Peyer's patch (tissue), 4 donors: ENCODE measurements at places on chromosomes 5 and 9. TPM values are rescaled to one million over a fixed set of nuclear protein-coding genes. Genes with fewer than 3 reads are reported as not detected.

- DNase-seq, result peak; percentile 89
- no peaks in the 10 kb centered on the region for H3K36me3 ChIP-seq
- peaks cover 14% of the 10 kb centered on the region for H3K4me1 ChIP-seq
- no peaks in the 10 kb centered on the region for H3K27me3 ChIP-seq
- H3K27ac ChIP-seq, result peak overlapping the region; percentile 99
These were observed 649 bp downstream of the STK10 start for GRCh38 chr5:172187118-172188032.

- no peaks in the 10 kb centered on the region for H3K4me1 ChIP-seq
- H3K36me3 ChIP-seq, result no peaks in the 10 kb centered on the region
- DNase-seq, result no peak
- H3K27me3 ChIP-seq, result no peaks in the 10 kb centered on the region
These were observed 526.3 kb downstream of the AGTPBP1 start for GRCh38 chr9:85215416-85215815.

GRCh38 chr9:137082925-137083290 lies 3.9 kb upstream of the MAN1B1 start:
- peaks cover 17% of the 10 kb centered on the region for H3K4me1 ChIP-seq
- no peaks in the 10 kb centered on the region for H3K36me3 ChIP-seq
- H3K27me3 ChIP-seq, result no peaks in the 10 kb centered on the region
- no peak overlapping the region for H3K4me3 ChIP-seq
- peak overlapping the region; percentile 23 for H3K27ac ChIP-seq

DNA sequence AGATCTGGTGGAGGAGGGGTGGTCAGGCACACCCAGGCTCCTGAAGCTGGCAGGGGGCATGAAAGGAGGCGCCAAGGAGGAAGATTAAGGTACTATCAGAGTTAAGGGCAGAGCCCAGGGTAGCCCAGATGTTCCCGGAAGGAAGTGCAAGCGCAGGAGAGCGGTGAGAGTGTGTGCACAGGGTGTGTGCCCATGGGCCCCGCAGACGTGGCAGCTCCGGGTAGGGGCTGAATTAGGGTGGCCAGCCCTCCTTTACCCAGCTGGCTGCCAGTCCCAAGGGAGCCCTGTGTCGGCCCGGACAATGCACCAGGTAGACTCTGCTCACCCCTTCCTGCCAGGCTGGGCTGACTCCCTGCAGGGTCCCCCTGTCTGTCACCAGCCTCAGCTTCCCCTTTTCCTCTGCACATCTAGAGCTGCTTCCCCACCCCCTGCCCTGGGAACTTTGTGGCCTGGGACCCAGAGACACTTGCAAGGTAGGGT lies at the start of gene SMIM33:
Gene SMIM33 (plus strand): TSS at position 184 of the 480 bp plus-strand sequence. CDS start 118 bp downstream, at position 302.
- no peaks in the 10 kb centered on the region for H3K36me3 ChIP-seq
- no peak within 1 kb of the TSS for H3K4me3 ChIP-seq
- H3K4me1 ChIP-seq, result peaks cover 8% of the 10 kb centered on the region
- H3K27ac ChIP-seq, result peak within 1 kb of the TSS; percentile 53

GRCh38 chr5:37696190-37697021 lies 143.4 kb downstream of the GDNF start:
- no peaks in the 10 kb centered on the region for H3K36me3 ChIP-seq
- H3K4me1 ChIP-seq, result no peaks in the 10 kb centered on the region
- no peak overlapping the region for H3K27ac ChIP-seq
- no peaks in the 10 kb centered on the region for H3K27me3 ChIP-seq

DNA sequence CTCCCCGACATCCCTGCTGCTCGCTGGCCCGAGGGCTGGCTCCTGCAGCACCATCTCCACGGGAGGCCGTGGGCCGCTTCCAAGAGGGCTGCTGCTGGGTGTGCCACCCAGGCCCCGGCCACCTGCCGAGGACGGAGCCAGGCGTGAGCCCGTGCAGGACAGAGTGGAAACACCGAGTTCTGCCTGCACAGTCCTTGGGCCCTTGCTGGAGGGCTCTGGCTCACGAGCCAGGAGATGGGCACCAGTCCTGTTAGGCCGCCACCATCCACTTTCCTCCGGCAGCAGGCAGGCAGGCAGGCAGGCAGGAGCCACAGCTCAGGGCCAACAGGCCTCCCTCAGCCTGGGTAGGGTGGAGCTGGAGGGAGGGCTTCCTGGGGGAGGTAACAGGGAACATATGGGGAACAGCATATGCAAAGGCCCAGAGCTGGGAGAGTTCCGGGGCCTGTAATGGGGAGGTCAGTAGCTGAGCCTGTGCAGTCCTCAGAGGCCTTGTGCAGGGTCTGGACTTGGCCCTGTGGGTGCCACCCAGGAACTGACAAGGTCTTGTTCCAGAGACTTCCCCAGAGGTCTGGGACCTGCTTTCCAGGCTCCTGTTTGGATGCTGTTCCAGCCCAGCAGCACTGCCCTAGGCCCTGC lies 31.9 kb downstream of the RXRA start:
- H3K27me3 ChIP-seq, result no peaks in the 10 kb centered on the region
- no peak overlapping the region for H3K4me3 ChIP-seq
- H3K27ac ChIP-seq, result peak overlapping the region; percentile 16
- no peak for DNase-seq
- no peaks in the 10 kb centered on the region for H3K36me3 ChIP-seq

DNA sequence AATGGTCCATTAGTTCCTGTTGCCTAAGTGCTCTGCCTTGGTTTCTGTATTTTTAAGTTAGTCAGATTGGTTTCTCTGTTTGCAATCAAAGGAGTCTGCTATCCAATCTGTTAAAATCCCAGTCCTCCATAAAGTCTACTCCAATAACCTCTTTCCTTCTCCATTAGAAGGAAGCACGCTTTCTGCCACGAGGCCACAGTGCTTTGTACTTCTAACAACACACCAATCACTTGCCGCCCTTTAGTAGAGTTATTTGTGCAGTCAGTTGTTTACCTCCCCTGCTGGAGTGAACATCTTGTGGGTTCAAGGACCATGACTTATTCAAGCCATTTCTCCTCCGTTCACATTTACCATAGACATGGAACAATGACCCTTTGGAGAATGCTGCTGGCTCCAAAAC lies 69.0 kb downstream of the GLRA1 start:
- DNase-seq, result no peak
- no peak overlapping the region for H3K4me3 ChIP-seq
- no peaks in the 10 kb centered on the region for H3K4me1 ChIP-seq
- H3K36me3 ChIP-seq, result no peaks in the 10 kb centered on the region
- H3K27ac ChIP-seq, result no peak overlapping the region

GRCh38 chr5:73940026-73940425 lies 314.0 kb downstream of the ARHGEF28 start:
- no peaks in the 10 kb centered on the region for H3K27me3 ChIP-seq
- no peak for DNase-seq
- H3K36me3 ChIP-seq, result peaks cover 4% of the 10 kb centered on the region
- no peak overlapping the region for H3K4me3 ChIP-seq

DNA sequence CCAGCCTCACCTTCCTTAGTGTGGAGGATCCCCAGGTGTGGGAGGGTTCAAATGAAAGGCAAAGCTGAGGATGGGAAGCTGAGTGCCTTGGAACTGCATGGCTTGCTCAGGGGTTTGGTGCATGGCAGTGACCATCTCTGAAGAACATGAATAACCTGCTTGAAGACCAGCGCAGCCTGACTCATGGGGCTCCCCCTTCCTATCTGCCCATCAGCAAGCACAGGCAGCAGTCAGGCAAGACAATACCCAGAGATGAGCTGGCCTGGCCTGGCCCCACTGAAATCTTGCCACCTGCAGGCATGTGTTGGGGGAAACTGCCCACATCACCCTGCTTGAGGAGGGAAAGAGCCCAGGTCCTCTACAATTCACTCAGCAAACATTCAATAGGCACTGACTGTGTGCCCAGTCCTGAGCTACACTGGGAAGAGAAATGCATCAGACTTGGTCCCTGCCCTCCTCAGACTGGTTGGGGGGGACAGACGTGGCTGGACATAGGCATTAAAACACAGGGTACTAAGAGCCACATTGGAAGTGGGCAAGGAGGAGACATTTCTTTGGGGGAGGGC lies 105.0 kb upstream of the ALDH1B1 start:
- H3K27me3 ChIP-seq, result no peaks in the 10 kb centered on the region
- no peaks in the 10 kb centered on the region for H3K36me3 ChIP-seq
- H3K4me1 ChIP-seq, result no peaks in the 10 kb centered on the region
- H3K27ac ChIP-seq, result no peak overlapping the region
- no peak for DNase-seq
- no peak overlapping the region for H3K4me3 ChIP-seq

DNA sequence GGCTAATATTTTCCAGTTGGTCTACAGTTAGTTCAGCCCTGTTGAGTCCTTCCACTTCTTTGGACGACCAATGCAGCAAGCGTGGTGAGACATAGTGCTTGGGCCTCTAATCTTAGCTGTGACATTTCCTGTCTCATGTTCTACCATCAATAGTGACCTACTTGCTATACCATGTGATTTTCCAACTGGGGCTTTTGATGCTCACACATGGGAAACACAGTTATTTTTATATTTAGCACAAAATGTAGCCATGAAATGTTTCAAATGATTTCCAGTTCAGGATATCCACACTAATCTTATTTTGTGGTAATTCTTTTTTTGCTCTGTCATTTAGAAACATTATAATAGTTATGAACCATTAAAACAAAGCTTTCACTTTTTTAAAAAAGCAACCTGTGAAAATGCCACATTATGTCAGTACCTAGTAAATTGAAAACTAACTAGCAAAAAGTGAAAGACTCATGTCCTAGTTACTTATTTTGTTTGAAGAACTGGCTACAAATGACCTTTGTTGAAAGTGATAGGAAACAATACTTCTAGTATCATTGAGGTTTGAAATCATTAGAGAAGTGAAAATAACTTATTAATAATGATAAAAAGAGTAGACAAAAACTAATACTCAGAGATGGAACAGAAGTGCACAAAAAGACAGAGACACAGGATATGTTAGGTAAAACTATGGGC lies 18.3 kb downstream of the MARCHF3 start:
- H3K36me3 ChIP-seq, result no peaks in the 10 kb centered on the region
- DNase-seq, result no peak
- no peaks in the 10 kb centered on the region for H3K4me1 ChIP-seq
- H3K4me3 ChIP-seq, result no peak overlapping the region
- H3K27me3 ChIP-seq, result no peaks in the 10 kb centered on the region

DNA sequence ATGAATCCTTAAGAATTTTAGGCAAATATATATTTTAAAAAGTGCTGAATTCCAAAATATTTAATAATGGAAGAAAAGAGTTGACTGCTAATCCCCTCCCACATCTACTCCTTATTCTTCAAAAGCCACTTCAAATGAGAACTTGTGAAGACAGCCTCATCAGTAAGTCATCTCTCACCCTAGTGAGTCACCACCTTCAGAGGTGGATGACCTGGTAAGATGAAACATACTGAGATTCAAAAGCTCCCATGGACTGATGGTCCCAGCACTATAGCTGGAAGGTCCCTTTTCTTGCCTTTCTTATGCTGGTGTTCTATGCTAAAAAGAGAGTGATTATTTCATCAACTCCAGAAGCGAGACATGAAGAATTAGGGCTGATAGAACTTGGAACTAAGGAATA lies 37.8 kb upstream of the SPDL1 start:
- no peak overlapping the region for H3K4me3 ChIP-seq
- H3K27ac ChIP-seq, result no peak overlapping the region
- no peaks in the 10 kb centered on the region for H3K4me1 ChIP-seq
- H3K27me3 ChIP-seq, result no peaks in the 10 kb centered on the region

DNA sequence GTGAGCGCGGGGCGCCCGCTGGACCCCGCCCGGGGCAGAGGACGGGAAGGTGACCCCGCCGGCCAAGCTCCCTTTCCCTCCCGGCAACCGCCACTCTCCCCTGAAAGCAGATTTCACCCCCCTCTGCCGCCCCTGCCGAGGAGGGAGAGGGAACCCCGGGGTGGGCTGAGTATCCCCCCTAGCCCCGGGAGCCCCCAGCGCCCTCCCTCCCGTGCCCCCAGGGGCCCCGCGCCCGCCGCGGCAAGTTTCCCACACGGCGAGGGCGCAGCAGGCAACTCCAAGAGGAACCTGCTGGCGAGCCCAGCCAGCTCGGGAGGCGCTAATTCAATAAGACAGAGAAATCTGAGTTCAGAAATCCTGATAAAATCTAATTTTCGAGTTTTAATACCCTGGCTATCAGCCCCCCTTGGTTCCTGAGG lies 1.6 kb downstream of the NTNG2 start:
- H3K4me3 ChIP-seq, result peak overlapping the region; percentile 79
- H3K27me3 ChIP-seq, result peaks cover 30% of the 10 kb centered on the region
- H3K36me3 ChIP-seq, result no peaks in the 10 kb centered on the region

The ZNF462 gene
- 39.6 TPM for total RNA-seq

The GABRA6 gene
- total RNA-seq, result not detected

The SPINK4 gene
- 106 TPM for total RNA-seq

The CARD9 gene
- 0.28 TPM for total RNA-seq

The LRRC26 gene
- total RNA-seq, result 14.5 TPM

The KCNV2 gene
- total RNA-seq, result not detected

The MVB12B gene
- total RNA-seq, result 28.9 TPM
